ENCODE measurements at places on chromosomes 7 and 10.

DNA sequence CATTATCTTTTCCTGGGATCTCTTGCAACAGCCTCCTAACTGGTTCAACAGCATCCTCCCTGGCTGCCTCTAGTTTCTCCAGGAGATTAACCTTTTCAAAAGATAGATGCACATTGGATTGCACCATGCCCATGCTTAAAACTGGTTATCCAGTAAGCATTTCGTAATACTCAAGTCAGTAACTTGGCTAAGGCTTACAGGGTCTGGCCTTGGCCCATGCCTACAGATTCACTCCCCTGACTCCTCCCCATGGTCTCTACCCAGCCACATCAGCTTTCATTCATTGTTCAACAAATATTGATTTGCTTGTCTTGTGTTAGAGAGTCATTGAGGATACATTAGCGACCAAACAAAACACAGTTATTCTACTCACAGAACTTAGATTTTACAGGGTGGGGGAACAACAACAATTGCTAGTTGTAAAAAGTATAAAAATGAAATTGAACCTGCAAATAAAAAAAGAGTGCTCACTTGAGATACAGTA, 1.8 kb upstream of the KIF20B start:
- DNase-seq = no peak

GRCh38 chr7:7181519-7182155, 707 bp upstream of the C1GALT1 start:
- DNase-seq = no peak

- DNase-seq = no peak
These were observed 203.6 kb upstream of the MKLN1 start for GRCh38 chr7:131124001-131124629.

- DNase-seq = no peak
These were observed 21.9 kb downstream of the PDCD4 start for GRCh38 chr10:110893559-110894179.

DNA sequence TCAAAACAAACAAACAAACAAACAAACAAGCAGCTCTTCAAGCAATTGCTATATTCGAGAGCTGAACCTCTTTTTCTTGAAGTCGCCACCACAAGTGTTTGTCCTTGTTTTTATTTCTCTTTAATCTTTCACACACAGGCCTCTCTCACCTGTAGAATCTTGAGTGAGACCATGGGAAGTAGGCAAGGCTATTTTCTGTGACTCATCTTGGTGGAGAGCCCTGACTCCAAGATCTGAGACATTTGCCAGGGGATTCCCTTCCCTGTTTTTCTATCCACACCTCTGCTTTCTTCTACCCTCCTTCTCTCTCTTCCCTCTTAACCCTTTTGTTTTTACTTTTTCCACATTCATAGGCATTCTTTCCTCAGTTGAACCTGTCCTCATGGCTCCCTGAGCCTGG, 8.0 kb upstream of the TAS2R60 start:
- DNase-seq = no peak

- DNase-seq = no peak
These were observed 743 bp downstream of the OR2A5 start for GRCh38 chr7:144049491-144049890.

GRCh38 chr7:1741751-1742554, 71.9 kb downstream of the ELFN1 start:
- DNase-seq = peak; percentile 59

DNA sequence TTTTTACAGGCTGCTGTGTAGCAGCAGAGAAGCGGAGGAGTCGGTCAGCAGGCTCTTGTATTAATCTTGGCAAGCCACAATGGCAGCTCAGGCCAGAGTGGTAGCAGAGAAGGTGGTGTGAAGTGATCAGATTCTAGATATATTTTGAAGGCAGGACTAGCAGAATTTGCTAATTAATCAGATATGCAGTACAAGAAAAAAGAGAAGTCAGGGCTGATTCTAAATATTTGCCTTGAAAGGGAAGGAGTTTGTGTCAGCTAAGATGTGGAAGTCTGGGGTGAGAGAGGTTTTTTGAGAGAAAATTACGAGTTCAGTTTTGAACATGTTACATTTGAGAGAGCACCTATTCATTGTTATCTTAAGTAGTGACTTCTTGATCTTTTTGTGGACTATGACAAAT, 176.3 kb downstream of the WNT2 start:
- DNase-seq = no peak

- no peak for DNase-seq
These were observed 87.8 kb upstream of the DYNC1I1 start for GRCh38 chr7:95684505-95684904.

- DNase-seq = no peak
These were observed 2.9 kb downstream of the ZSCAN25 start for GRCh38 chr7:99619571-99620130.

- DNase-seq = peak; percentile 1
These were observed 725.3 kb upstream of the FZD8 start for GRCh38 chr10:36367362-36367761.

DNA sequence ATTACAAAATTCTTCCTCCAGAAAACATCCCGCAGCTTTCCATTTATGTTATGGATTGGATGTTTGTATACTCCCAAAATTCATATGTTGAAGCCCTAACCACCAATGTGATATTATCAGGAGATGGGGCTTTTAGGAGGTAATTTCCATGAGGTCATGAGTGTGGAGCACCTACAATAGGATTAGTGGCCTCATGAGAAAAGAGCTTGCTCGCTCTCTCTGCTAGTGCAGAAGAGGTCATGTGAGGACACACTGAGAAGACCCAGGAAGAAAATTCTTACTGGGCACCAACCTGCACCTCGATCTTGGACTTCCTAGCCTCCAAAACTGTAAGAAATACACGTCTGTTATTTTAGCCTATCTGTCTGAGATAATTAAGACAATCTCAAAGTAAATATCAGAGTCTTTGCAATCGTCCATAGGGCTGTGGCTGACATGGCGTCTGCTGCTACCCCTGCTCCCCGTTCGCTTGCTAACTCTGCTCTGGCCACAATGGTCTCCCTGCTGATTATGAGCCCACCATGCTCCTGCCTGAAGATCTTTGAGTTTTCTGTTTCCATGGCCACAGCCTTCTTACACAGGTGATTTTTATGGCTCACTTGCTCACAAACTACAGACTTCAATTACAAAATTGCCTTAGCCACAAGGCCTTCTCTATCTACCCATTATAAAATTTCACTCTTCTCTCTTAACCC, 333.3 kb downstream of the CACNA2D1 start:
- no peak for DNase-seq

DNA sequence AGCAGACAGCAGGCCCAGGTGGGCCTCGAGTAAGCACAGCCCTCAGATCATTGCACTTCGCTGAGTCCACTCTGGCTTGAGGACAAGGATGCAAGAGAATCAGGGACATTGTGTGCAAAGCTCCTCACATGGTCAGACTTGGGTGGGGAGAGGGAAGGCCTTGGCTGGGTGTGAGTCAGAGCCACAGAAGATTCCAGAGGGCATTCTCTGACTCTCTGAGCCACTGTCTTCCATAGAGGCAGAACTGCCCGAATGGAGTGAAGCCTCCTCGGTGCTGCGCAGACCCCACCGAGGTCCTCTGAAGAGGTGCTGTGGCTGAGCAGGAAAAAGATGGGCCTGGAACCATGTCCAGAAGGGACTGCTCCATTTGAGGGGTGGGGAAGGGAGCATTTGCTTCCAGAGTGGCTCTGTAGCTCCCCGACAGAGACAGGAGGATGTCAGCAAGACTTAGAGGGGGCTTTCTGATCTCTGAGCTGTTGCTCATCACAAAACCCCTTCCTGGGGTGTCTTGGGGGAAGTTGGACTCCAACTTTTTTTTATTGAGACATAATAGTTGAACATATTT, 120.8 kb downstream of the PTPN20 start:
- no peak for DNase-seq

GRCh38 chr10:35711615-35712411, 69.7 kb upstream of the FZD8 start:
- peak; percentile 50 for DNase-seq

DNA sequence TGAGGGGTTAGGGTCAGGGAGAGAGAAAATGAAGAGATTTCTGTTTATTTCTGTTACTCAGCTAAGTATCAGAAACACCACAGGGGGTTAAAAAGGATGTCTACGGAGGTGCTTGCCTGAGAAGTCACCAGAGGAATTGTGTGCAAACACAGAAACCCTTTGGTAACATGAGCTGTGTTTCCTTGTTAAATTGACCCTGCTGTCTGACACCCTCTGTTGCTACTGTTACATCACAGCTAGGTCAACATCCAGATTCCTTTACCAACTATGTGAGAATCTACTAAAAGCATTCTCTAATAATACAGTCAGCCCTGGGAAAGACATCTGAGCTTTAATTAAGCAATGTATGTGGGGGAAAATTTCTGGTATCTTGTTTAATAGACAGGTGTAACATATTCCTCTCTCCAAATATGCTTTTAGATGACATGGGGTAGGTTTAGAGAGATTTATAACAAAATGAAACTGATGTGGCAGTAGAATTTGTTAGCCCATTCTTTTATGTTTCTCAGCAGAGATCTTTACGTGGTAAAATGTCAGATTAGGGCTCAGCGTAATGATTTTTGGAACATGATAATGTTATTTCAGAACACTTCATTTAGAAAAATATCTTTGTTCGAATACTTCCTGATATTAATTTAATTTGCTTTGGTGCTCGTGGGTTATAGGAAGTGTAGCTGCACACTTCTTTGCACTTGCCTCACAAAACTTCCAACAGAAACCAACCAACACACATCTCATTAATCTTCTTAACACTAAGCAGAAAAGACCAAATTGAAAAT, 168.0 kb upstream of the AHR start:
- no peak for DNase-seq

GRCh38 chr7:80593869-80594586, 44.4 kb upstream of the CD36 start:
- DNase-seq = no peak

- no peak for DNase-seq
These were observed 10.4 kb upstream of the ASCC1 start for GRCh38 chr10:72226418-72227027.
